NCI-H524 (cell line): ENCODE measurements at places on chromosomes 11 and 22.

DNA sequence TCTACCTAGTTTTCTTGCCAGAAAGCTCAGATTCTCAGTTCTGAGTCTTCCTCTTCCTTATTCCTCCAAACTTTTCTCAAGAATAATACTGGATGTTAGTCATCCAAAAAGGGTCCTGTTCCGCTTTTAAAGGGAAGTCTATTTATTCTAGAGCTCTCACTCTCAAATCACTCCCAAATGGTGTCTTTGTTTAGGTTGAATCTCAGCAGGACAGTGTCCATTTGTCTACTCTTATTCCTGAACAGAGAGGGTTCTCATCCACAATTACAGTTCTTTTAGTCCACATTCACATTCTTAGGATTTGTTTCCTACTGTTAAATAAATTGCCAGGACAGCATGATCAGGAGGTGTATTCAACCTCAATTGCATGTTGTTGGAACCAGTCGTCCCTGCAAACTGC is 61.3 kb downstream of the MUC15 start:
- DNase-seq = no peak

GRCh38 chr11:55457641-55458040 is 89.9 kb downstream of the OR4A15 start:
- DNase-seq = no peak

- no peak for DNase-seq
These were observed 550.4 kb downstream of the DLG2 start for GRCh38 chr11:85076535-85077330.

DNA sequence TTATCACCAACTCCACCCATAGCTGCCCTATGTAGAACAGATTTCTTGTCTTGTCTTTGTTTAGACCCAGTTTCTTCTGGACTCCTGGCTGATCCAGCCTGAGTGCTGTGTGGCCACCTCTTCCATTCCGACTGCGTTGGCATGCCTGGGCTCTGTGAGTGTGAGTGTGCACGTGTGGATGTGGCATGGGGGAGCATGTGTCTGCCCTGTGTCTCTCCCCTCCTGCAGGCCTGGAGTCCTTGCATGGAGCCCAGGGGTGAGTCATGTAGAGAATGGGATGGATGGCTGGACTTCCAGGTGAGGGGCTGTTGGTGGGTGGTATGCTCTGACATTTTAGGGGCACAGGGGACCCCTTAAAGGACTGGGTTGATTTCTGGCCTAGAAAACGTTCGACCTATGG is 194.7 kb downstream of the GRIK4 start:
- no peak for DNase-seq

DNA sequence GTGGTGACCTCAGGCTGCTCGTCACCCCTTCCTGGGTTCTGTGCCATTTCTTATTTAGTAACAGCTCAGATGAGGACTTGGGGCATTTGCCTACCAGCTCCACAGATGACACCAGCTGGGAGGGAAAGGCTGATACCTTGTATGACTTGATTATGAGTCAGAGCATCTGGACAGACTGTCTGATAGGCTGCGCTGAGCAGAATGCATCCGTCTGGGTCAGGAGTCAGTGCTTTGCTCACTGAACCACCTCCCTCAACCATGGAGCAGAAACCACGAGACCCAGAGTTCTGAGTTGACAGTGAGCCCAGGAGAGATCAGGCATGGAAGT is 6.8 kb downstream of the ST14 start:
- DNase-seq = peak; percentile 69

DNA sequence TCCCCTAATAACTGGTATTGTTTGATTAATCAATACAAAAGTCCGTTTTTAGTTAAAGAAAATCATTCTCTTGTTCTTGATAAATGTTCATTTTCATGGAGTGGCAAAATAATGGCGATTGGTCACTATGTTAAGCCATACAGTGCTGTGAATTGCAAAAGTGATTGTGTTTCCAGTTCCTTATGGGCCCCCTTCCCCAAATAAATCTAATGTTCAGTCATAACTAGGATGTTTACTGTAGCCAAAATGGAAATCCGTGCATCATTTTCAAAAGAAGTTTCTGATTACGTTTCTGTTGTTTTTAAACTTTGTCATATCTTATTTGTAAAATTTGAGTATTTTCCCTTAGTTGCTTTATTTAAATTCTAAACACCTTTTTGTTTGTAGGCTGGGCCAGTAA is 845 bp downstream of the RBM7 start:
- no peak for DNase-seq

DNA sequence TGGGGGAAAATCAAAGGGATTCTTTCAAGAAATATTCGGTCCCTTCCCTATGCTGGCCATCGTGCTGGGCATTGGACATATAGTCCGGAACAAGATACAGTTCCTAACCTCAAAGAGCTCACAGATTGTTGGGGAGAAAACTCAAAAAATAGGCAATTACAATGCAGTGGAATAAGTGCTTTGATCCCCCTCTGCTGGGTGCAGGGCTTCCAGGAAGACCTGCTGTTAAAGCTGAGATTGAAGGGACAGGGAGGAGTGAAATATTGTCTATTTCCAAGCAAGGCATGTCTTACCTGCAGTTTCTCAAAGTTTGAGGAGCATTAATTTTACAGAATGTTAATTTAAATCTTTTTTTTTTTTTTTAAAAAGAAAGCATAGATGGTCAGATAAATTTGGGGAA is 75.1 kb upstream of the SESN3 start:
- no peak for DNase-seq

DNA sequence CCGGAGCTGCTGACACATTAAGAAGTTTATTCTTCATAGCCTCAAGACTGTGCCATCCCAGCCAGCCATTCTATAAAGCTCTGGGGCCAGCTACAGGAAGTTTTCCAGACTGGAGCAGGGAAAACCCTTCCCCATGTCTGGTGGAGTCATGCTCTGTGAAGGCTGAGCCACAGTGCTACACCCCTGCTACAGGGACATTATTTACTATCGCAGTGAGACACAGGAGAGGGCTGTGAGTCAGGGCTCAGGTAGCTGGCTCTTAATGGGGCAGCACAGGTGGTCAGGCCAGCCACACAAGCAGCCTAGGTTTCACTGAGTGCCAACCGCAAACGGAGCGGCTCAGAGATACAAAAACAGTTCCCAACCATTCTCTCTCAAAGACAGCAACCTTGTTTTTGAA is 12.1 kb downstream of the HPS4 start:
- no peak for DNase-seq

DNA sequence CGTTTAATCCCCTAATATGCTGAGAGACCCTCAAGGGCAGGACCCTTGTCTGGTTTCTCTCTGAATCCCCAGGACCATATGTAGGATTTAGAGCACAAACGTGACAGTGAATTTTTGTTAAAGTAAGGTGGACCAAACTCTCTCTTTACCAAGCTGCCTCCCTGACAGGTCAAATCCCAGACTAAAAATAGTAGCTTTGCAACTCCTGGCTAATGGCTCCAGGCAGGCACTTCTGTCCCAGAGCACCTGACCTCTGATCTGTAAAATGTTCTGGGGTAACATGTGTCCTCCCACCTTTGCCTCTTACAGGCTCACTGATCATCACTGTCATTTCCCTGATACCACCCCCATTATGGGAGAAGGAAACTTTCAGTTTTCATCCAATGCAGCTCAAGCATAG is 152.3 kb downstream of the SPON1 start:
- DNase-seq = no peak

GRCh38 chr11:96074551-96075310 is 150.8 kb upstream of the MTMR2 start:
- DNase-seq = no peak

- no peak for DNase-seq
These were observed 431.4 kb upstream of the CCDC90B start for GRCh38 chr11:83717537-83717936.
